ENCODE measurements at places on chromosomes 5 and 9.

DNA sequence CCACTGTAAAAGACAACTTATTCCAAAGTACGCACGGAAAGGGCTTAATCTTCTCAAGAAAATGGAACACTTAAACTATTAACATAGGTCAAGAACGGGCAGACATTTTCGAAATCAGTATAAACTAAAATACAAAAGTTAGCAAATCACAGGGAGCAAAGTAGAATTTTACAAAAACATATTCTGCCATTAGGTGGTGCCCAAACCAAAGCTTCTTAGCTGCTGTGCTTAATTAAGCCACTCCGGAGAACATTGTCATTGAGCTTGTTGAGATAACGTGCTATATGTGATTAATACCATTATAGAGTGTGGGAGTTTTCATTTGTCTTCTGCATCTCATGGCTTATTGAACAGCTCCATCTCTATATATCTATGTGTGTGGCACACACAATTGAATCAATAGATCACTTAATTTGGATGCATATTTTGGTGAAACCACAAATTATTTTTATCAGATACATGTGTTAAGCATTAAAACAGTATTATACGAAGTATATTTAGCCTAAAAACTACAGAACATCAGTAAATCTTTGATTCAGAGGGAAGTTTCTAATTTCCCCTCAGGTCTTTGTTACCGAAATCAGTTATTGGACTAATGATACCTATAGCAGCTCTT is 23.4 kb downstream of the UBLCP1 start:
- DNase-seq, result peak; percentile 36

DNA sequence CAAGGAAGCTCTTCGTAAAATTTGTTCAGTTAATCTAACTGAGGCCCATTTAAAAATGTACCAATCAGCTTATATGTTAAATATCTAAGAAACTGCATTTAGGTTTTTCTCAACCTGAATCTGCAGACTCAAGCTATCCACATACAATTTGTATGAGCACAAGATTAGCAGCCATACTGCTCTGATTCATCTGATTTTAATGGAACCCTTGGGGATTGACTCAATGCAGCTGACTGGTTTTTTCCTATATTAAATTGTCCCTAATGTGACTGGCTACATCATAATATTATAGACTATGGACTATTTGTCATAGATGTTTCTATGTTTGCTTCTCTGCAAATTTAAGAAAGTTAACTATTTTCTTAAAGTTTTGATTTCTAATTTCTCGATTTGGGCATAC is 451.0 kb upstream of the TUSC1 start:
- peak; percentile 2 for DNase-seq

GRCh38 chr5:149063896-149064478 is 1.1 kb upstream of the SH3TC2 start:
- DNase-seq, result no peak

DNA sequence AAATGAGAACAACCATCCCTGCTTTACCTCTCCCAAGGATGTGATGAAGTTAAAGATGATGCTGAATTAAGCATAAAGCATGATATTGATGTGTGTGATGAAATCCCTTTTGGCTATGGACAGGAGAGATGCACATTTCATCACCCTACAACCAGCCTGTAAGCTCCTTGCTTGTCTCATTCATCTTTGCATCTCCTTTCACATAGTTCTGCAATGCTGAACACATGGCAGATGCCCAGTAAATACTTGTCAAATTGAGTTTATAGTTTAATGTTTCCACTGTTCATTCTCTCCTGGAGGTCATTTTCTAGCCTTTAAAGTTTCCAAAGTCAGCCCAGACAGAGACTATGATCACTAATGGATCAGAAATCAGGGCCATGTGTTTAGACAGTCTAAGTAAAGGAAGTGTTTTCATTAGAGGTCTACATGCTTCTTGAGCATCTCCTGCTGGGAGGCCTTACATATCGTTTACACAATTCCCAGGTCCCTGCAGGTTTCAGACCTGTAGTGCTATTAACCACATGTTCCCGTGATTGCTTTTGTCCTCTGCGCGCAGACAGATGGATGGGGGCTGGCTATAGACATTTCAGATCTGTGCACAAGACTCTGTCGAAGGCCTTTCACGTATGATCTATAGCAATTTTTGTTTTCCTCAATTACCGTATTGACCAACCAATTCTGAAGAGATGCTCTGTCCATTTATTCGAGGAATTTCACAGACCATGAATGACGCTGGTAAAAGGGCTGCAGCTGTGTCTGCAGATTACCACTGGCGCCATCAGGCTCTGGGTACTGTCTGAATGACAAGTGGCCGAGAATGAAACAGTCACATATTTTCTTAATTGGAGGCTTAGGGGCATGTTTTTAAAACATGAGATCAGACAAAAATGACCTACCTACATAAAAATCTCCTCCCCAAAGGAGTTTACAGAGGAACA is 49.0 kb upstream of the CKMT2 start:
- DNase-seq, result no peak

DNA sequence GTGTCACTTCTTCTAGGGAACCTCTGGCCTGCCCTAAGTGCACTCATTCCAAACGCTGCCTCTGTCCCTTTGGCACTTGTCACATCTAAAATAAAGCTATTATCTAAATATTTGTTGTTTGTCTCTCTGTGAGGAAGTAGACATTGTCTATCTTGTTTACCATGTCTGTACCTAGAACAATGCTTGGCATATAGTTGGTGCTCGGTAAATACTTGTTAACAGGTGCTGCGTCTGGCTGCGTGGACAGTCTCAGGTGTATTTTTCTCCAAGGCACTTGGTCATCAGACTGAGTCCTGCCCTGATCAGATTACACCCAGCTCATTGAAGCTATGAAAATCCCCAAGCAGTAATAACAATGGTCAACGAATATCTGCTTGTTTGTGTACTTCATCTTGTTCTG is 174.9 kb upstream of the SMIM23 start:
- no peak for DNase-seq

GRCh38 chr9:122213102-122213588 is 15.6 kb downstream of the LHX6 start:
- DNase-seq, result no peak

GRCh38 chr9:122464633-122465567 is 12.8 kb downstream of the OR1J1 start:
- peak; percentile 92 for DNase-seq

- DNase-seq, result no peak
Observed at GRCh38 chr9:71685988-71686387, 82.3 kb downstream of the CEMIP2 start.

- DNase-seq, result no peak
Observed at GRCh38 chr5:142974409-142974808, 204.2 kb downstream of the ARHGAP26 start.

DNA sequence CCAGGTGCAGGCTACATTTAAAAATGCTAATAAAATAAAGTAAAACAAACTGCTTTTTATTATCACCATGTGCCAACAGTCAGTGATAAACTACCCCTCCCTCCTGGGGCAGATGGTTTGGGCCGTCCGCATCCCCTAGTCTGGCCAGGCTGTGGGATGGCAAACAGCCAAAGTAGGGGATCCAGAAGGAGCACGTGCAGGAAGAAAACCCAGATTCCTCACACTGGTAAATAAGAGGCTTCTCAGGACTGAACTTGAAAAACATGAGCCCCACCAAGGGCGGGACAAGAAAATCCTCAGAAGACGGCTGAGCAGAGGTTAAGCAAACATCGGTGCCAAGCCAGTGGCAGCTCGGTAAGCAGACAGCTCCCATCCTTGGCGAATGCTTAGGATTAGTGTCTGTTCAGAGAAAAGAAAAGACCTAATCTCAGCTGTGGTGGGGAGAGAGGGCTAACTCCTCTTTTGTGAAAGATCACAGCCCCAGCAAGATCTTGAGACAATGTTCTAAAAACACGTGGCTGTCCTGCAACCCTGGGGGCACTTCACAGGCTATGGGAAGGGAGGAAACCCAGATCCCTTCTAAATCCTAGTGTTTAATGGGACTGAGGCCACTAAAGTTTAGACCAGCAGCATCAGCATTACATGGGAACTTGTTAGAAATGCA is 46.5 kb upstream of the GDNF start:
- DNase-seq, result no peak

DNA sequence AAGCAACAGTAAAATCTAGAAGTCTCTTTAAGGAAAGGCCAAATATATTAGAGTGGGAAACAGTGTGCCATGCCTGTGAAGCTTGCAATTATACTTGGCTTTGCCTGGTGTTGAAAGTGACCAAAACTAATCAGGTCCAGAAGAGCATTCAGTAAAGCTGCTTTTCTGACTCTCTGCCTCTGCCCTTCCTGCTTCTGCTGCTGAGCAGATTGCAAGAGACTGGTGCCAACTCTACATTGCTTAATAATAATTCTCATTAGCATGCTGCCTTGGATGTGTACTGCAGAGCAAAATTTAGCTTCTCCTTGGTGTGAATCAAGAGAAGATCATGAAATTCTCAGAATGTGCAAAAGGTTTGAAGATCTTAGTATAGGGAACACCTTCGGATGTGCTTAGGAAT is 120.4 kb upstream of the RFX3 start:
- DNase-seq, result no peak

DNA sequence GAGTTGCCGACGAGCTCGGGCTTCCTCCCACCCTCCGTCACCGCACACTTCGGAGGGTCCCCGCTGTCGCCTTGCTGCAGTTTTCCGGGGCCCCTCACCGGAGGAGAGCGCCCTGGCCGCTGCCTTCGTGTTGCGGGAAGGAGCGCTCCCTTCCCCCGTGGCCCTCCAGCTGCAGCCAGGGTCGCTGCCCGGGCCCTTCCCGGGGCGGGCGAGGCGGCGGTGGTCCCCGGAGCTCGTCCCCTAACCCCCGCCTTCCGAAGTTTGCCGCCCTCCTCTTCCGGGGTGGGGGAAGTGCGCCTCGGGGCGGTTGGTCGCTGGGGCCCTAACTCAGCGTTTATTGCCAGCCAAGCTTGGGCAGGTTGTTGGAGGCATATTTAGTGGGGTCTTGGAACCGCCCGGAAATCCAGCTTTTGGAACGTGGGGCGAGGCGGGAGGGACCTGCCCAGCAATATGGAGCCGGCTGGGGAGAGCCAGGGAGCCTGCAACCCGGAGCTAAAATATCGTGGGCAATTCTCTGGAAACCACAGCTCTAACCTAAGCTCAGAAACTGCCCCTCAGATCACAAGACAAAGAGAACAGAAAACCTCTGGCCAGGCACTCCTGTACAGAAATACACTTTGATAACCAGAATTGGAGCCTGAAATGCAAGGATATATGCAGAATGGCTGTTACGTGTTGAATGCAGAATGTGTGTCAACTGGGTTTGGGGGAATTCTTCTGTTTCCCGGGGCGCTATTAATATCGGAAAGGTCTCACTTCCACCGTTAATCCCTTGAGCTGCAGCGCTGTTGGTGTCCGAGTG is 890 bp downstream of the PIK3R1 start:
- DNase-seq, result no peak

- peak; percentile 8 for DNase-seq
Observed at GRCh38 chr5:16740811-16741392, 124.1 kb upstream of the RETREG1 start.

GRCh38 chr5:36600917-36601527 is 5.4 kb upstream of the SLC1A3 start:
- no peak for DNase-seq

DNA sequence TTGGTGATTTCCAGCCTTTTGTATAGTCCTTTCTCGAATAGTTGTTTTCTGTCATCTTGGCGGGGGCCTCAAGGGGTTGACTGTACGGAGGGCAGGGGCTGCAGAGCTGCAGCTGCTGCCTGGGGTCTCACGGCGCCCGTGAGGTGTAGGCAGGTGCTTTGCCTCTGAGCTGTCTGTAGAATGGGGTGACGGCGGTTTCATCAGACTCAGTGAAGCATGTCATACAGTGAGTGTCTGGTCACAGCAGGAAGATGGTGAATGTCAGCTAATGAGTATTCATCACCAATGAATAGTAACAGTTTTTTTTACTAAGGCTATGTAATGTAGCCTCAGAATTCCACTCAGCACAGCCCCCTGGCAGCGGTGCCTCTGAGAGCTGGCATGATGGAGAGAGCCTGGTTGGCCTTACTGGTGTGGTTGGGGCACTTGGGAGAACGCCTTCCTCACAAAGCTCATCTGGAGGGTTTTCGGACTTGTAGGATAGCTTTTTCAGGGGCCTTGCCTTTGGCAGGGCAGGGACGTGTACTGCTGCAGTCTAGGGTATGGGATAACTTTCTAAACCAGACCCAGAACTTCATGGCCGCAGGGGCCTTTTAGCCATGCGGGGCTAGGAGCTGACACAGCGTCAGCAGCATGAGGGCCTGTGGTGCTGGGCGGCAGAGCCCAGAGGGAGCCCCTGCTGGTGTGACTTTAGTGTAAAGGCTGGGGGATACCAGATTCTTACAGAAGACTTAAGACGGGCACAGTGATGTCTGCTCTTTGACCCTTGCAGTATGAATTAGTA is 15.0 kb downstream of the TENT4A start:
- no peak for DNase-seq

DNA sequence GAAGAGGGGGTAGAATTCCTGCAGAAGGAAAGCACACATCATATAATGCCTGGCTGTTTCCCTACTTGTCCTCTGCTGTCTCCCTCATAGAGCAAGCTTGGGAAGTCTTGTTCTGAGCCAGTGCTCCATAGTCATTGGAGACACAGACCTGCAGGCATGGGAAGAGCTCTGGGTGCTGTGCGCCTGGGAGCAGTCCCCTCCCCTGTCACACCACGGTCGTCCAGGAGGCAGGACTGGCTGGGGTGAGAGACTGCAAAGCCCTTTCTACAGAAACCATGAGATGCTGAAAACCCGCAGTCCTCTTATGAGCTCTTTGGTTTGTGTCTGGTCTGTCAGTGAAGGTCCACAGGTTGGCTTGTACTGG is 64.6 kb downstream of the GPR21 start:
- no peak for DNase-seq

DNA sequence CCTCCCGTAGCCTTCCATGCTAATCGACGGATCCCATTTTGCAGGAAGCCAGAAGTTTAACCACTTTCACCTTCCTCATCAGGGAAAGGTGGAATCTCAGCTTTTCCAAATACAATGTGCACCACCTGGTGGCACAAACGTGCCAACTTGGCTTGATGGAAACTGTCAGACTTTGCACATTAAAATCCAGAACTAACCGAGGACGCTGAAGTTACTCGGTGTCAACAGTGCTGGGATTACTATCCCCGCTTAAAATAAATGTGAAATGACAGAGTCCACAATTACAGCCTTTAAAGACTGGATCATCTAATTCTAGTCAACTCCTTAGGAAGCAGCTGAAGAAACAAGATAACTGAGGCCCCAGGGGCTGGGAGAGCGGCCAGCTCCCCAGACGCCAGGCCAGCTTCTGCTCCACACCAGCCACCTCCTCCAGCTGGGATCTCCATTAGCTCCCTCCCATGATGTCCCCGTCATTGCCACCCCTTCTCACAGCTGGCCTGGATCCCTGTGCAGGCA is 50.1 kb upstream of the RETREG1 start:
- no peak for DNase-seq

DNA sequence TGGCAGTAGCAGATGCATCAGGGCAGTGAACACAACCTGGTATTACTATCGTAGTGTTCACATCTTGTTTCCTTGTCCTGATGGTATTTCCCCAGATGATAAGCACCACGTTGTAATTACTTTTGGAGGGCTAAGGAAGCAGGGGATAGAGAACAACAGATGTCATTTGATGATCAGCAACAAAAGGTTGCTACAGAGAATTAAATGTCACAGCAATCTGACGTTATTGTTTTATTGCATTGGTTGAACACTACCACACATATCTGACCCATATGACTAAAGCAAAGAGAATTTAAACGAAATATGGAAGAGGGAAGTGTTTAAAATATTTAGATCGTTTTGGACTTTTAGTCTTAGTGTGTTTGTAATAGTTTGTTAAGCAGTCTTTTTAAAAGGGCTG is 408.3 kb downstream of the SH3GL2 start:
- no peak for DNase-seq

All from fibroblast of the conjunctiva (primary cell).